DND-41 (cell line): ENCODE measurements at places on chromosomes 3 and 15.

GRCh38 chr15:28289694-28290463, 32.1 kb downstream of the HERC2 start:
- H3K4me1 ChIP-seq, result no peaks in the 10 kb centered on the region
- H3K27ac ChIP-seq, result no peak overlapping the region
- no peak overlapping the region for H3K4me3 ChIP-seq
- no peak for DNase-seq
- H3K27me3 ChIP-seq, result no peaks in the 10 kb centered on the region
- peaks cover 26% of the 10 kb centered on the region for H3K36me3 ChIP-seq

DNA sequence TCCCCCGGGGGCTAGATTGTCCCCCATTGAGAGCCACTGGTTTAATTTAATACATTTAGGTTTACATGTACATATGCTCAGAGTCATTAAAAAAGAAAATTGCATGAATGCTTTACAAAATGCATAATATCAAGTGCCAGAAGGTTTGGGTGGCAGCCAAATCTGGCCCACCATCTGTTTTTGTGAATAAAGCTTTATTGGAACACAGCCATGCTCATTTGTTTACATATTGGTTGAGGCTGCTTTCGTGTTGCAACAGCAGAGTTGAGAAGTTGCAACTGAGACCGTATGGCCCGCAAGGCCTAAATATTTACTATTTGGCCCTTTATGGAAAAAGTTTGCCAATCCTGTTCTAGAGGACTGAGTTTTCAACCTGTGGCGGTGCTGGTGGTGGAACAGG, 32.1 kb upstream of the RGMA start:
- H3K36me3 ChIP-seq, result no peaks in the 10 kb centered on the region
- DNase-seq, result no peak
- no peak overlapping the region for H3K4me3 ChIP-seq
- no peaks in the 10 kb centered on the region for H3K27me3 ChIP-seq

GRCh38 chr15:101145362-101145761, 106.5 kb downstream of the CHSY1 start:
- no peaks in the 10 kb centered on the region for H3K4me1 ChIP-seq
- H3K27me3 ChIP-seq, result no peaks in the 10 kb centered on the region
- no peaks in the 10 kb centered on the region for H3K36me3 ChIP-seq
- DNase-seq, result no peak
- no peak overlapping the region for H3K4me3 ChIP-seq
- H3K27ac ChIP-seq, result no peak overlapping the region

GRCh38 chr15:91911844-91912243, 58.3 kb downstream of the SLCO3A1 start:
- no peak overlapping the region for H3K4me3 ChIP-seq
- H3K27me3 ChIP-seq, result no peaks in the 10 kb centered on the region
- no peaks in the 10 kb centered on the region for H3K4me1 ChIP-seq
- H3K36me3 ChIP-seq, result no peaks in the 10 kb centered on the region

DNA sequence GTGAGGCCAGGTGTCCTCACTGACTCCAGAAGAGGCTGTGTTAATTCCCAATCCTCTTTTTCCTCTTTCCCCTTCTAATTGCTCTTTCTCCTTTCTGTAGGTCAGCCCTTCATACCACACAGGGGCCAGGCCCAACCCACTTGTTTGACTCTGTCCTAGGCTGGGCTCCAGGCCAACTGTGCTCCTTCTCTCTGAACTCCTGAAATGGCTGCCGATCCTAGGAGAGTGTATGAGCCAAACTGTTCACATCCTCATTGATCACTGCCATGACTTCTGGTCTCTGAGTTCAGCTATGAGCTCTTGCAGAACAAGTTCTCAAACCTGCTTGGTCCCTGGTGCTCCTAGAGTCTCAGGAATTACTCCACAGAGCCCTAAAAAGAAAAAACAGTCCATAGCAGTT, 145.1 kb downstream of the VGLL4 start:
- no peaks in the 10 kb centered on the region for H3K4me1 ChIP-seq
- no peak overlapping the region for H3K27ac ChIP-seq
- no peak for DNase-seq
- H3K4me3 ChIP-seq, result no peak overlapping the region
- no peaks in the 10 kb centered on the region for H3K36me3 ChIP-seq
- no peaks in the 10 kb centered on the region for H3K27me3 ChIP-seq

DNA sequence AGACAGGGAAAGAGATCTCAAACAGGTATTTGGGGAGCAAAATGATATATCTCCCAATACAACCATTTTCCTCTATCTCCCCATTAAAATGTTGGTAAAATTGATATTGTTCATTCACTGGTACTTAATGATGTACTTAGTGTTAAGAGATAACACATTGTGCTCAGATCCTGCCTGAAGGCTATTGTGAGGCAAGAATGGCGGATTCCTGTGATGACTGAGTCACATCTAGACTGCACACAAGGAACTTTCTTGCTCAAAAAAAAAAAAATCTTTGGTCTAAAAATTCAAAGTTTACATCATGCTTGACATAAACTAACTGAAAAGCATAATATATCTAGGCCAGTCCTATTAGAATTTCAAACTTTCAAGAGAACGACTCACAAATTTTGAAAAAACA, 171.1 kb upstream of the TTC14 start:
- no peaks in the 10 kb centered on the region for H3K4me1 ChIP-seq
- DNase-seq, result no peak
- no peak overlapping the region for H3K27ac ChIP-seq
- no peaks in the 10 kb centered on the region for H3K36me3 ChIP-seq
- H3K4me3 ChIP-seq, result no peak overlapping the region

- H3K4me1 ChIP-seq, result peaks cover 22% of the 10 kb centered on the region
- DNase-seq, result no peak
- no peaks in the 10 kb centered on the region for H3K27me3 ChIP-seq
These were observed 5.0 kb upstream of the IL17RE start for GRCh38 chr3:9897408-9898372.

DNA sequence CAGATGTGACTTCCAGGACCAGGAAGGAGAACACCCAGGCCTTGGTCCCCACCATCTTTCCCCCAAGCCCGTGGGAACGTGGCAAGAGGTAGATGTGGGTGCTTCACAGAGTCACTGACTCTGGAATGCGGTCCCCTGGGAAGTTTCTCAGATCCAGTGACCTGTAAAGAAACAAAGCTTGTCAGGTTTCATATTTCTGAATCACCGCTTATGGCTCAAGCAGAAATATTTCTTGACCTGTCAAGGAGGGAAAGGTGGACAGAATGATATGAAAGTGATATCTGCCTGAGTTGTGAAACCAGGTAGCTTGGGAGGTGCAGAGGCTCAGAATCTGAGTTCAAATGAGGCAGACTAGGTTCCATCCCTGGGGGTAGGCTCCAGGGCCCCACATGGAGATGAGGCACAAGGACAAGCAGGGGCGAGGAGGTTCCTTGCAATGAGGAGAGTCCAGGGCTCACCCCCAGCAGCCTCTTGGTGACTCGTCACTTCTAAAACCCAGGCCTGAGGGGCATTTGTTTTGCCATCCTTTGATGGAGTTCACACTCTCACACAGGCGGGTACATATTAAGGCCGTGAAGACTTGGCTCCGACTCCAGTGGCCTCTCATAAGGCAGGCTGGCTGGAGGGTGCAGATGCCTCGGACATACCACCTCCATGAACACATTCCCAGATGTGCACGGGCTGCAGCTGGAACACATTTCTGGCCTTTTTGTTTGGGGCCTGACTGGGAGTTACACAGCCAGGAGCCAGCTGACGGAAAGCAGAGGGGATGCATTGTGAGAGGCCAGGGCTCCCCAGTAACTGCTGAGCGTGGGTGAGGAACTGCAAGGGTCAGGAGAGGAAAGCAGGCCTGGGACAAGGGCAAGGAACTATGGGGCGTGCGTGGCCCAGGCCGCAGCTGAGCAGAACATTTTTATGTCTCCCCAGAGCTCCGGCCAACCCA, 1.3 kb downstream of the CILP start:
- no peaks in the 10 kb centered on the region for H3K27me3 ChIP-seq
- no peaks in the 10 kb centered on the region for H3K4me1 ChIP-seq
- no peak overlapping the region for H3K27ac ChIP-seq
- no peak for DNase-seq

GRCh38 chr3:64892671-64893309, 205.0 kb upstream of the ADAMTS9 start:
- H3K36me3 ChIP-seq, result no peaks in the 10 kb centered on the region
- no peaks in the 10 kb centered on the region for H3K27me3 ChIP-seq
- H3K4me3 ChIP-seq, result no peak overlapping the region
- H3K27ac ChIP-seq, result no peak overlapping the region
- no peaks in the 10 kb centered on the region for H3K4me1 ChIP-seq

DNA sequence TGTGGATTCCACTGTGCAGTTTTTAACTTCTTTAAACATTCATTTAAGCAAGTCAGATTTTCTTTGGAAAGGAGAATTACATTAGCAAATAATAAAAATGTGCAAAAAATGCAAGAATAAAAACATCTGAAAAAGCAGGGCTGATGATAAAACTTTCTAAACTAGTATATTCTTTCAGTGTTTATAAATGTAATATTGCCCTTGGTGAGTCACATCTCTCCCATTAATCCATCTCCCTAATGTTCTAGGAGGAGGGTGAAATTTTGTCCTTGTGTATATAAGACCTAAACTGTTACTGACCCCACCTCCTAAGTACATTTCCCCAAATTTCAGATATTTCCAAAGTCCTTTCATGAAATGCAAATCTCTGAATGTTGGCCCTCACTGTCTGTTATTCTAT, 28.5 kb upstream of the DCUN1D1 start:
- H3K36me3 ChIP-seq, result no peaks in the 10 kb centered on the region; the same call in 1 of the 2 replicates
- H3K27ac ChIP-seq, result no peak overlapping the region
- H3K4me3 ChIP-seq, result no peak overlapping the region
- DNase-seq, result no peak

GRCh38 chr3:40265181-40265580, 44.3 kb upstream of the EIF1B start:
- no peaks in the 10 kb centered on the region for H3K4me1 ChIP-seq
- DNase-seq, result no peak
- H3K36me3 ChIP-seq, result no peaks in the 10 kb centered on the region
- H3K27ac ChIP-seq, result no peak overlapping the region
- peaks cover 3% of the 10 kb centered on the region for H3K27me3 ChIP-seq

DNA sequence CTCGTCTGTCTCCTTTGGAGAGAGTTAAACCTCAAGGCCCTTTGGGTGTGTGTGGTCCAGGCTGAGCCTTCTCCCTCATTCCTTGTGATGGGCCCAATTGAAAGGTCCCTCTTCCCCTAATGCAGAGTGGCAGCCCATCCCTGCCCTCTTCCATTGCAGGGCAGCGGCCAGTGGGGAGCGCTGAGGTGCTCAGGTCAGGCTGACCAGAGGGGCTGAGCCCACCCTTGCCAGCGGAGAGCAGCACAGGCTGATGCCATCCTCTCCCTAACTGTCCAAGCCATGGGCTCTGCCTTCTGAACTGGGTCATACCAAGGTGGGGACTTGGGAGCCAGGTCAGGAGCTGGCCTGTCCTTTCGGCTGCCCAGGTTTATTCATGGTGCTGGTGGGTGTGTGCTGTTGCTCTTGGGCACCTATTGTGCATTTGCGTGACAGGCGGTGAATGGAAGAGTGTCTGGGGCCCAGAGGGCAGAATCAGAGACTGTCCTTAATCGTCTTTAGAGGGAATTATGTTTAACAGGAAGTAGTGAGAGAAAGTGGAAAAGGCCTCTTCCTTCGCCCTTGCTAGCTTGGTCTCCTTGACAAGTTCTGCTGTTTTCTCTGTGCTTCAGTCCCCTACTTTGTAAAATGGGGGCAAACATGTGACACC, 96.9 kb downstream of the VGLL4 start:
- no peaks in the 10 kb centered on the region for H3K27me3 ChIP-seq
- no peaks in the 10 kb centered on the region for H3K4me1 ChIP-seq
- no peak for DNase-seq
- no peaks in the 10 kb centered on the region for H3K36me3 ChIP-seq
- H3K4me3 ChIP-seq, result no peak overlapping the region

DNA sequence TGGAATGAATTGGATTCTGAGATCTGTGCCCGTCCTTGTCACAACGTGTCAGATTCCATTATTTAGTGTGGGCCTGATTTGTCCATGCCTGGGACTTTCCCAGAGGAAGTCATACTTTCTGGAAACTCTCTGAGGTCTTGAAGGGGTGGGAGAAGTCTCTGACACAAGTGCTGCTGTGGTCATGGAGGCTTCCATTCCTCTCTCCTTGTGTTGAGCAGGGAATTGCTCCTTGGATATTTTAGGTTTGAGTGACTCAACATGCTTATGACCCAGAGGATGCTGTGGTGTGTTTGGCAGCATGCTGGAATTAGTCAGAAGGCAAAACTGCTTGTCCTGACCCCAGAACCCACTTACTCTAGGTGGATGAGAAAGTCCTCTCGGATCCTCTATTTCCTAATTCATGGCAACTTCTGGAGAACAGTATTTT, 132.1 kb downstream of the LPP start:
- H3K36me3 ChIP-seq, result peaks cover 3% of the 10 kb centered on the region; the same call in 1 of the 2 replicates
- no peak overlapping the region for H3K27ac ChIP-seq
- H3K4me3 ChIP-seq, result no peak overlapping the region
- H3K27me3 ChIP-seq, result no peaks in the 10 kb centered on the region
- no peak for DNase-seq

- H3K4me3 ChIP-seq, result no peak overlapping the region
- H3K27ac ChIP-seq, result no peak overlapping the region
- H3K27me3 ChIP-seq, result no peaks in the 10 kb centered on the region
- DNase-seq, result no peak
These were observed 4.2 kb downstream of the RAP2B start for GRCh38 chr3:153166206-153166605.

DNA sequence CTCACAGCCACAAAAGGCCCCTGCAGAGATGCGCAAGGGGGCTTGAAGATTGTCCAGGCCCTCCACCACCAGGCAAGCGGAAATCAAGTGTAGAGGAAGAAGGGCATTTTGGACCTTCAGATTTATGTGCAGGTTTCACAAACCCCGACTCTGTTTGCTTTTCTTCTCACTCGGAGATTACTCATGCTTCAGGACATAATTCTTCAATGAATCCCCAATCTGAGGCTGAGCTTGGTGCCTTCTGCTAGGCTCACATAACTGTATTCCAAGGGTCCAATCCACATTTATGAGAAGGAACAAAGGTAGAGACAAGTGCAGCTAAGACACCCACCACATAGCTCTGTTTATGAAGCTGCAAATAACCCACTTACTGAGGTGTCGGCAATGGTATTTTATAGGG, 50.6 kb upstream of the NMNAT3 start:
- no peak overlapping the region for H3K27ac ChIP-seq
- H3K27me3 ChIP-seq, result no peaks in the 10 kb centered on the region
- no peaks in the 10 kb centered on the region for H3K36me3 ChIP-seq
- no peaks in the 10 kb centered on the region for H3K4me1 ChIP-seq
- no peak overlapping the region for H3K4me3 ChIP-seq
- no peak for DNase-seq

- no peaks in the 10 kb centered on the region for H3K36me3 ChIP-seq
- DNase-seq, result no peak
- H3K4me3 ChIP-seq, result no peak overlapping the region
- H3K27me3 ChIP-seq, result no peaks in the 10 kb centered on the region
- no peaks in the 10 kb centered on the region for H3K4me1 ChIP-seq
These were observed 452.2 kb upstream of the TPRG1 start for GRCh38 chr3:188719545-188719944.

DNA sequence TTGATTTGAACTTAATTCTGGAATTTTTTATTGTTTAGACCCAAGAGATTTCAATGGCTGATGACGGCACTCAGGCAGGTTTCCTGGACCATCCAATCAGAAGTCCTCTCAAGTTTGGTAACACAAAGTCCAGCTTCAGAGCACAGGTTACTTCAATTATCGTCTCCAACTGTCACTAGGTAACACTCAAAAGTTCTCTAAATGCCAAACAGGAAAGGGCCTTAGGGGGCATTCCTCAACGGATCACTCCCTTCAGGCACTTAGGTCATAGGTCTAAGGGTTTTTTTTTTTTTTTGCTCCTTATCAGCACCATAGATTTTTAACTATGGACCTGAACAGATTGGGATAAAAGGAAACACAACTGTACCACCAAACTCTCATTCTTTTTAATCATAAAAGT, 85.8 kb downstream of the MEIS2 start:
- no peaks in the 10 kb centered on the region for H3K27me3 ChIP-seq
- H3K27ac ChIP-seq, result no peak overlapping the region
- DNase-seq, result no peak
- no peaks in the 10 kb centered on the region for H3K36me3 ChIP-seq
